RWPE1 (cell line): ENCODE measurements at places on chromosomes 5 and 9.

DNA sequence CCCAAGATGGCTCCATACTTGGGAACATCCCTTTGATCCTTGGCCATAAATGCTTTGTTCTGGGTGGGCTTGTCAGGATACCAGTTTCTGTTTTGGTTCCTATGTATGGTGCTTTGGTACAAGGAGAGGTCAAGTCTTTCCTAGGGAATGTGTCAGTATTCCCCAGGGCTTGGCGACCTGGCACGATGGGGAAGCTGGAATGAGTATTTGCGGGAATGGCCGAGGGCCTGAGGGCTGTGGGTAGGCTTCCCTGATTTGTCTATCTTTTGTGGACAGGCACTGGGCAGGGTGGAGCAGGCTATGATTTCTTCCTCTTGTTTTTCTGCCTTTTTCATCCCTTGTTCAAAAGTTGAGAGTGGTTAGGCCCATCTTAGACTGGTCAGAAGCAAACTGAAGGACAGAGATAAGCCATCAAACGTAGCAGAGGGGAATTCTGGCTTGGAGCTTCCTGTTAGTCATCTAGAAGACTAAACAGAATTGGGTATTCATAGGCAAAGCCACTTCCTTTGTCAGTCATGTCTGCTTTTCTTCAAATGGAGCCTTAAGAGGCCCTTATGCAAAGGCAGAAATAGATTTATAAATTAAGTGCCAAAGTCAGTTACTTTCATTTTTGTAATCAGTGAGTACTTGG is 13.7 kb downstream of the DOCK2 start:
- DNase-seq, result no peak

GRCh38 chr5:151020304-151021110 is at the start of gene GPX3:
TSS of gene GPX3 (plus strand) at chr5:151020591. CDS start at chr5:151020655, 64 bp downstream.
- no peak for DNase-seq

DNA sequence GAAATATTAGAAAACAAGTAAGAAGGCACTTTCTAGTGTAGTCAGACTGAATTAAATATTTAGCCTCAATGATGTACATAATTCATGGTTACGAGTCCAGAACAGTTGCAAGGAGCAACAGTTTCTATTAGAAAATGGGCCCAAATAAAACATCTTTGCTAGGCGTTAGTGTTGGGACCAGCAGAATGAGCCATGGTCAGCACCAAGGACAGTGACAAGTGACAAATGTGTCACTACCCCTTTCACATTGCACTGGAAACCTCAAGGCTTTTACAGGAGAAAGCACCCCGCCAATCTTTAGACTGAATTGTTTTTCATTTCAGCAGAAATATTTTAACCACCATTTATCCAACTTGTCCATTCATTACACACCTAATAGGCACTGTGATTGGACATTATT is 301.3 kb upstream of the ADCY2 start:
- DNase-seq, result no peak

DNA sequence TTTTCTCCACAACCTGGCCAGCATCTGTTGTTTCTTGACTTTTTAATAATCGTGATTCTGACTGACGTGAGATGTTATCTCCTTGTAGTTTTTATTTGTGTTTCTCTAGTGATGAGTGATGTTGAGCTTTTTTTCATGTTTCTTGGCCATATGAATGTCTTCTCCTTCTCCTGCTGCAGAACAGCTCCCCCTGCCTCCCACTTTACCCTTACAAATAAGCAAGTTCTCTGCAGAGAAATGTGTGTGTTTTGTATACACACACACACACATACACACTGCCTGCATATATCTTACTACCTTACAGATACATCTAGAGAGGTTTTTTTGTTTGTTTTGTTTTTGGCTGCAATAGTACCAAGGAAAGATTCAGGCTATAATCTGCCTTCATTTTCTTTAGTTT is 88.7 kb upstream of the PHF24 start:
- no peak for DNase-seq

DNA sequence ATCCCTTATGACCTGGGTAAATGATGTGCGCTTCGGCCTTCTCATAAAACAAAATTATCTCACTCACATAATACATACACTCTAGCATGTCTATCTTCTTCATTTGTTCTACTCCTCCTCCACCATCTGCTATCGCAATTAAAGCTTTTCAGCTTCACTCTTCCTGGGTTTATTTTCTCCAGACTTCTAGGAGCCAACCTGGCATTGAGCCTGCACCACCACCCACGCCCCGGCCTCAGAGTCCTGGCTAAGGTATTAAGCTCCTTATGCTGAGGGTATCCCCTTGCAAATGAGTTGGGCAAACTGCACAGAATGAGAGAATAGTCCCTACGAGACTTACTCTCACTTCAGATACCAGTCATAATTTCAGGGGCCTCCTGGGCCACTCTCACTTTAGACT is 236.1 kb upstream of the CDH12 start:
- no peak for DNase-seq

DNA sequence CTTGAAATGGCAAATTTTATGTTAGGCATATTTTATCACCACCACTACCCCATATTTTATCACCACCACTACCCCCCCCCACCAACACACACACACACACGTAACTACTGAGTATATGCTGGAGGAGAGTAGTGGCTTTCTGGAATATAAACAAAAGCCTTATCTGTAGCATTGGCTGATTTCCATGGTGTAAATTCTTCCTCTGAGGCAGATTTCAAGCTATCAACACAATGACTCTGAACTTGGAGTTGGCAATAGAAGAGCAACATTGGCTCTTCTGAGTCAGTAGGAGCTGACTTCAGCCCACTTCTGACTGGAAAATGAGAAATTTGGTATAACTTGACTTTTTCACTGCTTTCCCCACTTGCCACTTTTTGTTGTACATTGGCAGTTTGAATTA is 143.0 kb downstream of the CAVIN4 start:
- no peak for DNase-seq

- peak; percentile 52 for DNase-seq
These were observed 6.2 kb downstream of the NR6A1 start for GRCh38 chr9:124764774-124765438.

GRCh38 chr5:115209279-115209678 is 39.6 kb upstream of the TRIM36 start:
- DNase-seq, result no peak
